Stimulated activated CD4-positive, alpha-beta T cell treated with anti-CD3 and anti-CD28 coated beads, Interleukin-15, amount 100 ng/mL, for 48 hours (primary cell): ENCODE measurements at places on chromosomes 4 and X.

DNA sequence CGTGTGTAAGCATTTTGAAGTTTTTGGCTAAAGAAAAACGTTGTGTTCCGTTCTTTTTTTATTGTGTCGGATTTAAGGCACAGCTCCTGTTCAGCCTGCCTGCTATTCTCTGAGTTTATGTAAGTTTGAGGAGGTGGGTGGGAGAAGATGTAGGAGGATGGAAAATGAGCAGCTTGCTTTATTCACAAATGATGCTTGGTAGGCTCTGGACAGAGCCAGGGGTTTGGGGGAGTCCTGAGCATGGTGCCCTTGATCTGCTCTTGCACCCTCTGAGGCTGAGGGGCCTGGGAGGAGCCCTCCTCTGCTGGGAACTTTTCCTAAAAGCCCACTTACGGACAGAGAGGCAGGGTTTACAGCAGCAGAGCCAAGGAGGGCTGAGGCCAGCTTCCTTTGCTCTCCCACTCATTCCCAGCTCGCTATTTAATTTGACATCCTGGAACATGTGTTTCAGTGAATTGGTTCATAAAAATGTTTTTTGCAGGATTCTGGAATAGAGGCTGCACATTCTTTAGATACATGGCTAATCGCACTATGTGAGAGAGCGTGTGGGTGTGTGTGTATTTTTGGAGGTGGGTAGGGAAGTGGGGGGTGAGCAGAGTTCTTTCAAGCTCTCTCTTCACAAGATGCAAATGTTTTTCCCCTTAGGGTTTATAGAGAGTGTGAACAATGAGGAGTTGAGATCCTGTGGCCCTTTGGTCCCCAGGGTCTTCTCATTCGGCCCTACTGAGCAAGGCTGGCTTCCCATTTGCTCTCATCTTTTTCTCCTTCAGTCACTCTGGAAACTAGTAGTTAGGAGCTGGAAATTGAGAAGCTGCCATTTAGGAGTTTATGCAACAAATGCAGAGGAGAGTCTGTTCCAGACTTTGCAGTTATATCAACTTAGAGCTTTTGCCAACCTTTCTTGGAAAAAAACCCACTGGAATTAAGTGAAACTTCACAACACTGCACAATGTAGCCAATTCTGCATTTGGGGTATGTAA lies 32.1 kb downstream of the TMEM131L start:
- no peak for DNase-seq

DNA sequence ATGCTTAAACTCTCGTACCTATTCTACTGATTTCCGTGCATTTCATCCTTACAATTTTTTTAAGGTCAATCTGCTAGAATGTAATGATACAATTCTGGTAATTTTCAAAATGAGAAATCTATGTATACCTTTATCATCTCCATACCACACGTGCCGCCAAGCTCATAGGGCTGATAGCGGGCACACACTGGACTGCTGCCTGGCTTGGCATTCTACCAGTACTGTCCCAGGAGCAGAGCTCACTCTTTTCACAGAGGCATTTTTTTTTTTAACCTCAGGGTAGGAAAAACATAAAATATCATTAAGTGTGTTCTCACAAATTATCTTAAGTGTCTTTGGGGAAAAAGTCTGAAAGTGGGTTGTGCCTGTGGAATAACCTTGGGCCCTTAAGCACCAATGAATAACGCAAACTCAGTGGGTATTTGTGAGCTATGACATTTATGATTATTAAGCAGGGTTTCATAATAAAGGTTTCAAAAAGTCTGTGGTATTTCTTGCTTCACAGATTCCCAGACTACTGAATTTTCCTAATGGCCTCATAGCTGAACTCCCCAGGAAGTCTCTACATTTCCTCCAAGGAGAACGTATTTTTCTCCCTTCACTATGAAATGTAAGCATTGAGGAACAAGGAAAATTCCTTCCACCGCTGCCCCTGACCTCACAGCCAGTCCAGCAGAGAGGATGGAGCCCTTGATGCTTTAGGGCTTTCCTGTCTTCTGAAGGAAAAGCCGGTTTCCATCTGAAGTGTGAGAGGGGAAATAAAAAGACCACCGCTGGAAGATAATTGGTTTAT lies 125.2 kb downstream of the ELOVL6 start:
- no peak for DNase-seq

DNA sequence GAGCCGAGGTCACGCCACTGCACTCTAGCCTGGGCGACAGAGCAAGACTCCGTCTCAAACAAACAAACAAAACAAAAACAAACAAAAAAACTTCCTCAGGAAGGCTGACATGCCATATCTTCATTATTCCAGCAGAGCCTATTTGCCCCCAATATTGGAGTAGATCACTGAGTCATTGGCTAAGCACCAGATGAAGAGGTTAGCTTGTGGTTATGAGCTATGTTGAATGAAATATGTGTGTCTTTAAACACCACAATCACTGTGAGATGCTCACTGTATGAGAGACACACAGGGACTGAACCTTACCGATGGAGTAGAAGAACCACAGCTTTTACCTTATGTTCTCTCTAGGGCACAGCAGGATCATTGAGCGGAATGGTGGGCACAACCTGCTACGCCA lies 122.1 kb upstream of the EOLA2 start:
- DNase-seq, result no peak

DNA sequence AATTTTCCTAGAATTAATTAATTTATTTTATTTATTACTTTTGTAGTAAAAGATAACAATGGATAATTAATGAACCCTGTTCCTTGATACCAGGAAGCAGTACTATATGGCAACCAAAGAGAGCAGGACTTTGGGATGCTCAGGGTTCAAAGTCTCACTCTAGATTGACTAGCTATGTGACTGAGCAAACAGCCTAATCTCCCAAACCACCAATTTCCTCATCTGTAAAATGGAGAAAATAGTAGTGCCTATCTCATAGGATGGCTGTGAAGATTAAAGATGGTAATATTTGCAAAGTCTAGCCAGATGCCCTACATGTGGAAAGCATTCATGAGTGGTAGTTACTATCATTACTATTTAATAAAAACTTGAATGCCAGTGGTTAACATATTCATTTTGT lies 97.6 kb downstream of the PRDM5 start:
- DNase-seq, result no peak

- no peak for DNase-seq
Measured at GRCh38 chrX:13474164-13474516, 95.3 kb upstream of the EGFL6 start.

GRCh38 chrX:135707880-135708279 lies 5.6 kb upstream of the CT45A1 start:
- peak; percentile 48 for DNase-seq

GRCh38 chrX:433771-434170 lies 47.1 kb upstream of the PPP2R3B start:
- DNase-seq, result no peak

DNA sequence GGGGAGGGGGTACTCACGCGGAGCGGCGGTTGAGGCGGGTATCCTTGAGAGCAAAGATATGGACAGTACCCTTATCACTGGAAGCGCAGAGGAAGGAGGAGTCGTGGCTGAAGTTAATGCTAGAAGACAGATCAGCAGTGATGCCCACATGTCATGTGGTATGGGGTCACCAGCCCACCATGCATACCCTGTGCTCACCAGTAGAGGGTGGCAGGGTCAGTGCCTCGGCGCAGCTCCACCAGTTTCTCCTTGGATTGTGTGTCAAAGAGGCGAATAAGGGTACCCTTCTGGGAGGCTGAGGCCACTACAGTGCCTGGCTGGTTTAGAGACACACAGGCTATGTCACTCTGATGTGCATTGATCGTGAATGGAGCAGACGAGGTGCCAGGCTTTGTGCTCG lies 1.5 kb upstream of the PRAF2 start:
- no peak for DNase-seq

GRCh38 chr4:113692809-113693411 lies 68.6 kb downstream of the CAMK2D start:
- DNase-seq, result no peak

GRCh38 chr4:61318431-61318830 lies 118.3 kb downstream of the ADGRL3 start:
- no peak for DNase-seq

GRCh38 chr4:175935016-175935661 lies 123.1 kb upstream of the GPM6A start:
- no peak for DNase-seq

- DNase-seq, result no peak
Measured at GRCh38 chr4:6324999-6325787, 55.5 kb downstream of the WFS1 start.

DNA sequence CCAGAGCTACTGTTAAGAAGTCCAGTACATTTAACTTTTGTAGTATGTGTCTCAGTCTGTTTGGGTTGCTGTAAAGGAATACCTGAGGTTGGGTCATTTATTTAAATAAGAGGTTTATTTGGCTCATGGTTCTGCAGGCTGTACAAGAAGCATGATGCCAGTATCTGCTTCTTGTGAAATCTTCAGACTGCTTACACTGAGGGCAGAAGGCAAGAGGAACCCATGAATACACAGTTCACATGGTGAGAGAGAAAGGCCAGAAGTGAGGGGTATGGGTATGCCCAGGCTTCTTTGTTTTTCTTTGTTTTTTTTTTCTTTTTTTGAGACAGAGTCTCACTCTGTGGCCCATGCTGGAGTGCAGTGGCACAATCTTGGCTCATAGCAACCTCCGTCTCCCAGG lies 6.0 kb upstream of the CISD2 start:
- no peak for DNase-seq

DNA sequence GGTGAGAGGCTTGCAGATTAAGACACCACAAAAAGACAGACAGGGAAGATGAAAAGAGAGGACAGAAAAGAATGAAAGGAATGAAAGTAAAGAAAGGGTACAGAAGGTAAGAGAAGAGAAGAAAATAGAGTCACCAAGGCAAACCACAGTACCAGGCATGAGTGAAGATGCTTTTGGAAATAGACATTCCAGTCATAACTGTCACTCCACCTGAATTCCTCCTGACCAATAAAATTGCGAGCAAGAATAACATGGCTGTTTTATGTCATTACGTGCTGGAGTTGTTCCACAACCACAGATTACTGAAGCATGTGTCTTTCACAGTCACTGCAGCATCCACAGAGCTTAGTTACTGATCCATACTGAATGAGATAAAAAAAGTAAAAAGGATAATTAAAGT lies 864.9 kb upstream of the SLIT2 start:
- no peak for DNase-seq

- no peak for DNase-seq
Measured at GRCh38 chrX:40772290-40772689, 36.9 kb upstream of the MED14 start.

DNA sequence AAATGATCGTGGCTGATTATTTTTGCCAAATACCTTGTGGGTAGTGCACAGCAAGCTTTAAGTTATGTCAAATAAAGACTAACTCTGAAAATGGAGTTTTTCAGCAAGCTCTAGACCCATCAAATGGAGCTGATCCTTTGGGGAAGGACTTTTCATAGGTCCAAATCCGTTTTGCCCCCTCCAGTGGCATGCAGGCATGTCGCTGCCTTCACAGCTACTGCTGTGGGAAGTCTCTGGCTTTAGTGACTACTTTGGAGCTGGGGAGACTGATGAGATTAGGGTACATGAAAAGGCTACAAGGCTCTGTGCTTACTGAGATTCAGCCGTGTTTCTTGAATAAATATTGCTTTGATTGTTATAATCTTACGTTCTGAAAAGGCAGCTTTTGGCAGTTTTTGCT lies 106.6 kb upstream of the HS3ST1 start:
- DNase-seq, result no peak

DNA sequence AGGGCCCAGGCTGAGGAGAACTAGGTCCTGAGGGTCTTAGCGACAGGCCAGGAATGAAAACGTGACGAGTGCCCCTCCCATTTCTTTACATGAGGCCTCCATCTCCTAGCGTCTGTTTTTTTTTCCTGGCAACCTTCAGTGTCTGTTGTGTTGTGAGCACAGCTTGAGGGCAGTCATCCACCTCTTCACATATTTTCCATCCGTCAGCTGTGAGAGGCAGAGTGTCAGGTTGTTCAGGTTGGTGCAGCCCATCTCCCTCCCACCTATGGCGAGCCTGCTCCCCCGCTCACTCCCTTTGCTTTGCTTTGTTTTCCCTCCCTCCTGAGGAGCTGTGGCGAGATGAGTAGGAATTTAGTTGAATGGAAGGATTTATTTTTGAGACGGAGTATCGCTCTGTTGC lies 51.7 kb upstream of the CHRNA9 start:
- DNase-seq, result no peak

DNA sequence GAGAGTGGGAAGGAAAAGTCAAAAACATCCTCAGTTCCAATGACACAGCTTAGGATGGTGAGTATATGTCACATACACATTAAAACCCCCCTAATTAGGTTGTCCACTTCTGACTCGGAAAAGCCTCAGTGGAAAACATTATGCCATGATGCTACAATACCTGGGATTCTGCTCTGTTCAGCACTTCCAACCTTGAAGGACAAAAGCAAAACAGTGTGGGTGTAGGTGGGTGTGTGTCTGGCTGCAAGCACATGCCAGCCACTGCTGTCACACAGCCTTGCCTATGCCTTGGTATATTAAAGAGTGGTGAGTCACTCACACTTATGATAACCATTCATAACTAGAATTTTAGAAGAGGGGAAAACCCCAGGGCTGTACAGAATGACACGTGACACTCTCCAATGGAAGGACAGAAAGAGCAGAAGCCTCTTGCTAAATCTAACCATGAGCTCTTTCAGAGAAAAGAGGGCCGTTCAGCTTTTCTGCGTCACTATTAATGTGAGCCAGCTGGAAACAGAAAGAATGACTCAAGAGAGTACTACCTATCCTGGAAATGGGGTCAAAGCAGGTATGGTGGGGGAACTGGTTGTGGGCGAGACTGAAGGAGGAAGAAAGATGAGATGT lies 159.6 kb downstream of the TET2 start:
- peak; percentile 62 for DNase-seq

- no peak for DNase-seq
Measured at GRCh38 chrX:15853586-15854079, 980 bp downstream of the AP1S2 start.

- no peak for DNase-seq
Measured at GRCh38 chr4:16240300-16240699, 14.0 kb upstream of the TAPT1 start.

- DNase-seq, result no peak
Measured at GRCh38 chr4:153788413-153789276, at the start of gene SFRP2. Gene SFRP2 (minus strand): TSS chr4:153789083. CDS start chr4:153788835, 248 bp downstream.

DNA sequence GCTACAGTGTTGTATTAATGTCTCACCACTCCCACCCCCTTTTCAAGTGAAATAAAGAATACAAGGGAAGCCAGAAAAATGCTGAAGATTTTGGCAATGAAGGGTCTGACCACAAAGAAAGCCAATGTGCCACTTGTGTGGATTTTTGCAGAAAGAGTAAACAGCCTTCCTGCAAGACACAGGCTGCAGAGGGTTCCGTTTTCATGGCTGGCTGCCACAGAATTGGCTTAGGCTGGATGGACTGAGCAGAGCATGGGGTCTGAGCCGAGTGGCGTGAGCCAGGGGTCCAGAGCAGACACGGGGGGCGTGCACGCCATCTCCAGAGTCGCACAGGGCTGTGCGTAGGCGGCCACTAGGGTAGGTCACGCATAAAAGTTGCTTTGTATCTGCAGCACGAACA lies 69.2 kb downstream of the MTNR1A start:
- DNase-seq, result no peak

DNA sequence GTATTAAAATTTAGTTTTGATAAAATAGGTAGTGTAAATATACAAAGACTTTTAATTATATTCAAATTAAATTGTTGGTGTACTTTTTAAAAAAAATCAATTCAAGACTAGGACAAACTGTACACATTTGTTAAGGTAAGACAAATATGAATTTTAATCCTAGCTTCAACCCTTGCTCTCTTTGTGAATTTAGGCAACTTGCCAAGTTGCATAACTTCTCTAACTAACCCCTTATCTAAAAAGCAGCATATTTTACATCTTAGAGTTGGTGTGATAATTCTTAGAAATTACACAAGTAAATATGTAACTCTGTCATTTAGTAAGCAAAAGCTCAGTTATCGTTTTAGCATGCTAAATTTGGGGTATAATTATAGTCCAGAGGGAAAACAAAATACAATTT lies 78.1 kb upstream of the FSTL5 start:
- no peak for DNase-seq

GRCh38 chr4:2247128-2248043 lies 5.5 kb upstream of the HAUS3 start:
- DNase-seq, result no peak
